ENCODE measurements at places on chromosomes 11 and 22.

DNA sequence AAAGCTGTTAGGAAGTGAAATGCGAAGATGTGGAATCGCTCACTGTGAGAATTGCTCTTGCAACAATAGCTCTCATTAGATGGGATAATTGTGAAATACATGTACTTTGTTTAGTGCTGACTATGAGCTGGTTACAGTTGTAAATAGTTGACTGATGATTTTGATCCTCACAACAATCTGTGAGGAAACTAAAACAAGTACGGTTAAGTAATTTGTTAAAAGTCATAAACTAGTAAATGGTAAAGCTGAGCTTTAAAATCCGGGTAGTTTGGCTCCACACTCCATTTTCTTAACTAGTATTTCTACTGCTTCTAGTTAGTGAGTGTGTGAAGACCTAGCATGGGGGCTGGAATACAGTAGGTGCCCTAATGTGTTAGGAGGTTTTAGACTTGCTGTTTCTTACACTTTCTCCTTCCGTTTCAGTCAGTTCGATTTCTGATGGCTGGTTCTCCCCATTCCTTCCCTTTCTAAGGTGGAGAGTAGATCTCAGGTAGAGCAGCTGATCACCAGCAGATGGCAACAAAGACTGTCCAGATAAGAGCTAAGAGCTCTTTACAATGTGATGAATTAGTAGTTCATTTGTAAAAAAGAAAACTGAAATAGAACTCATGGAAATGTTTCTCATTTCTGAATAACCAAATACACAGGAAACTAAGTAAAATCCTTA lies 16.3 kb upstream of the CYP2R1 start:
- DNase-seq = no peak

- DNase-seq = no peak
Observed at GRCh38 chr22:40030758-40031095, 36.0 kb downstream of the FAM83F start.

- no peak for DNase-seq
Observed at GRCh38 chr22:29912141-29912540, 29.2 kb downstream of the MTMR3 start.

DNA sequence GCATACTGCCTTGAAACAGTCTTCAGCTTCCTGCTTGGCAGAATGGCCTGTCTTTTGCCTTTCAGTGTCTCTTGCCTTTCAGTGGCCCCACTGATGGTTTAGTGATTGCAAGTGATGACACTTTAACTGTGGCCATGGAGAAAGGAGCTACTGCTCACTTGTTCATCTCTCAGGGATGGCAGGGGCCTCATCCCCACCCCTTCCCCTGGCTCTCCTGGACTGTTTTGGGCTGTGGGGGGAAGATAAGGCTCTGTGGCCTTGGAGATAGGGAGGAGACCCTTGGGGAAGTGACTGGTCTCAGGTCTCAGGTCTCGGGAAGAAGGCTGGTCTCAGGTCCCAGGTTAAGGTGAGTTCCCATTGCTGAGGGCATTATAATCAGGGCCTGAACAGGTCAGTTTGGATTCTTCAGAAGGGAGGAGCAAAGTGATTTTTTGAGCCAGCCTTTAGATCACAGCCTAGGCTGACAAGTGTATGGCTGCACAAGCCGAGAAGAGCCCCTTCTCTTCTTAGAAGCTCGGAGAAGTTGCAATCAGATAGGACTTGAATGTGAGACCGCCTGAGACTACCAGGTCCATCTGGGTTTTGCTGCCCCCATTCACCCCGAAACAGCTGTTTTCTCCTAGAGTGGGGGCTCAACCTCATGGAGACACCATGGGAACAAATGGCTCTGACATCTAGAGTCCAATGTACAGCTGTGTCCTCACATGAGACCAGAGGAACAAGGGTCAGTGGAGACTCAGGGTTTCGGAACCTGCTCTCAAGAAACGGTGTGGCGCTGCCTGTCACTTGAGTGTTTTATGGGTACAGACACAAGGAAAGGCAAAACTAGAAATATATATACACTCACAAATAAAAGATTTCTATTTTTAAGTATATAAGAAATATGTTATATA lies 15.9 kb upstream of the P2RY2 start:
- DNase-seq = no peak

DNA sequence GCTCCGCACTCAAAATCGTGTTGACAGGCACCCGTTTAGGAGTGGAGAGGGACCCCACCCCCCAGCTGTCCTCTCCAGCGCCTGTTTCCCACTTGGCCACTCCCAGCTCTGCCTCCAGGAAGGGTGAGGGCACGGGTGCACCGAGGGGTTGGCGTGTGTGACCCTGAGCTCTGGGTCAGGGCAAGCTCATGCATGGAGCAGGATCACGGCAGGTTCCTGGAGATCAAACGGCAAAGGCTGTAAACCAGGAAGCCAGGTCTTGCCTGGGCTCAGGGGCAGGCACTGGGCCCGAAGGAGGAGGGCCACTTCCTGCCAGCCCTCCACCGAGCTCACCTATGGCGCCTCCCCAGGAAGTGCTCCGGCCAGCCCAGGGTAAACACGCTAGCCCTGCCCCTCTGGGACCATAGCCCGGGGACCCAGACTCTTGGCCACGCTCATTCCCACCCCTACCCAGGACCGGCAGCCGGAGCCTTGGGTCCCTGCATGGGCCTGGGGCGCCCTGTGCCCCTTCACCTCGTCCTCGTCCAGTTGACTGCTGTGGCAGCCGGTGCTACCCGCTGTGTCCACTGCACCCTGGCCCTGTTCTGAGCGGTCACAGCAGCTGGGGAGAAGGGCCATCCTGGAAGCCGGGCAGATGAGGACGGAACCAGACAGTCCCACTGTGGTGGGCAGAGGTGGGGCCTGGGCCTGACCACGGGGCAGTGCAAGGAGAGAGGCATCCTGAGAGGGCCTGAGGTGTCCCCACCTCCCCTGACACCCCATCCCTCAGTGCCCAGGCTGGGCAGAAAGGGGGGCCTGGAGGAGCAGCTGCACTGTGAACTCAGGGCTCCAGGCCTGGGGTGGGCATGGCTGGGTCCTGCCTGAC lies 1.0 kb upstream of the EPS8L2 start:
- DNase-seq = no peak

DNA sequence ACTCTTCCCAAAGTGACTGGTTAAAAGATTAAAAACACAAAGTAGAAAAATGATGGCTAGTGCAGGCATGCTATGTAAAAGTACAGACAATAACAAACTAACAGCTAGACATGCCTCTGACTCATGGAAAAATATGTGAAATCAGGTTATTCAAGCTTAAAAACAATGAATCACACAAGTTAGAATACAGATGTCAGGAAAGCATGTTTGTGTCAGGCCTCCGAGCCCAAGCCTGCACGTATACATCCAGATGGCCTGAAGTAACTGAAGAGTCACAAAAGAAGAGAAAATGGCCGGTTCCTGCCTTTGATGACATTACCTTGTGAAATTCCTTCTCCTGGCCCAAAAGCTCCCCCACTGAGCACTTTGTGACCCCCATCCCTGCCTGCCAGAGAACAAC lies 110.1 kb downstream of the NOX4 start:
- DNase-seq = no peak

DNA sequence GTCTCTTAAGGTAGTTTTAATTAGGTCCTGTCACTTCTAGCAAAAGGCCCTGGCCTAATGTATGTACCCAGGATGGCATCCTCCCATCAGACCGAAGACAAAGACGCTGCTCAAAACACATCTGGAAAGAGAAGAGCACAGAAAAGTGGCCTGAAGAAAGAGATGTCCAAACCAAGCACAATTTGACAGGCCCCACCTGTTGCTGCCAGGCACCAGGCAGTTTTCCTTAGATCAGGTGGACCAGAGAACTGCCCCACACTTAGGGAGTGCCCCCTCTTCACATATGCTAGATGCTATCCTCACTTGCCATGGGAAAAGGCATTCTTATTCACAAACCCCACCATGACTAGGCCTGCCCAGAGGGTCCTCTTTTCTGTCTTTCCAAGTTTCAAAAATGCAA lies 3.3 kb upstream of the HMGXB4 start:
- DNase-seq = no peak

DNA sequence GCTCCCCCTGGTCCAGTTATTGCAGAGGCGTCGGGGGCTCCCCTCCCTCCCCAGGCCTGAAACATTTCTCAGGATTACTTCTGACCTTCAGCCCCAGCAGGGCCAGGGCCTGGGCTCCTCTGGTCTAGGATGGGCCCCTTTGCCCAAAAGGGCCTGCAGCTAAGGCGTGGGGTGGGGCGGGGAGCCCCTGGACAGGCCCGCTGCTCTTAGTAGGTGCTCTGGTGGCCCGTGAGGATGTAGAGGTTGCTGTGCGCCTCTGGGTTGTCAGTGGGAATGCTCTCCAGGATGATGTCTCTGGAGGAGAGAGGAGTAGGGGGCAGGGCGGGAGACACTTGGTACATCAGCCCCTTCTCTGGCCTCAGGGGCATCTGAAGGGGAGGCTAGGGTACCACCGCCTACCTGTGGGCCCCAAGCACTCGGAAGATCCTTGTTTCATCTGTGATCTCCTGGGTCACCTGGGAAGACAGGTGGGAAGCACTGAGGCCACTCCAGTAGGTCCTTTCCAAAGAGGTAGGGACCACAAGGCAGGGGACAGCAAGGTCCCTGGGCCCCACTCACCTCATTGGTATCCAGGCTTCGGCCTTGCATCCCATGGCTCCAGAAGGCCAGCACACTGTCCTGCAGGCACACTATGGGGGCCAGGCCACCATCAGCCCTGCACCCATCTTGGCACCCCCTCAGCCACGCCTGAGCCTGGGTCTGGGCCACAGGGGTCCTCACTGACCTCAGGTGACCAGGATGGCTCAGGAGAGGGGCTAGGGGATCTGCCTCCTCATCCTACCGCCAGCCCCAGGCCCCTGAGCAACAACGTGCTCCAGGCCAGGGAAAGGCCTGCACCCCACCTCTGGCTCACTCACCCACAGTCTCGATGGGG lies 11.2 kb upstream of the SF1 start:
- no peak for DNase-seq

DNA sequence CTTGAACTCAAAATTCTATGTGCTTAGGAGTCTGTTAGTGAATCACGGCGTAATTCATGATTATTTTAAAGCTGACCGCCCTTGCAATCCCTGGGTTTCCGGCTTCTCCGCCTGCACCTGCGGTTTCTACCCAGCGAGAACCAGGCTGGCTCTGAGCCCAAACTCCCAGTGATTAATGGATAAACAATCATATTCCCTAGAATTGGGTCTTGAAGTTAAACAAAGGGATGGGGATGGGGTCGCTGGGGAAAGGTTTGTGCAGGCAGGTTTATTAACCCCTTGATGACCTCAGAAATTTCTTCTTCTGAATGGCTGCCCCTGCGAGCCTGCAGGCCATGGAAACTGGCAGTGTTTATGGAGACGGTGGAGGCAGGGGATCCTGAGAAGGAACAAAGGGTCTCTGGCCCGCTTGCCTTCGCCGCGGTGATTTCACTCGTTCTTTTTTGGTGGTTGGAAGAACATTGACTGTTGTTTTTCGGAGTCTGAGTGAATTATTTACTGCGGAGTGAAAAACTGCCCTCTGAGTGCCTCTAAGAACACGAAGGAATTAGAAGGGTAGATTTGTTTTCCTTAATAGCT lies 1000.3 kb downstream of the BRD1 start:
- DNase-seq = no peak

DNA sequence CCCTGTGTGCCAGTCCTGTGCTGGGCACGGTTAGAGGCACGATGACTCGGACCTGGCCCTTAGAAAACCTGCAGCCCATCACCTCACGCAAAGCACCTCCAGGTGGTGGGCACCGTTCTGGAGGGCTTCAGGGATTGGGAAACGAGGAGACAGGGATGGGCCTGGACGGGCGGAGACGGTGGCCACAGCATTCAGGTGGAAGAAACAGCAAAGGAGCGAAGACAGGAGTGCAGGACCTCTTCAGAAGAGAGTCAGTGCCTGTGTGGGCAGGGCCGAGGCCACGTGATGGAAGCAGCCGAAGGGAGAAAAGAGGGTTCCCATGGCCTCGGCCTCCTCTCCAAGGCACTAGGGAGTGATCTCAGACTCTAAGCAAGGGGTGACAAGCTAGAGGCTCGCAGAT lies 8.1 kb upstream of the SLC22A12 start:
- no peak for DNase-seq

DNA sequence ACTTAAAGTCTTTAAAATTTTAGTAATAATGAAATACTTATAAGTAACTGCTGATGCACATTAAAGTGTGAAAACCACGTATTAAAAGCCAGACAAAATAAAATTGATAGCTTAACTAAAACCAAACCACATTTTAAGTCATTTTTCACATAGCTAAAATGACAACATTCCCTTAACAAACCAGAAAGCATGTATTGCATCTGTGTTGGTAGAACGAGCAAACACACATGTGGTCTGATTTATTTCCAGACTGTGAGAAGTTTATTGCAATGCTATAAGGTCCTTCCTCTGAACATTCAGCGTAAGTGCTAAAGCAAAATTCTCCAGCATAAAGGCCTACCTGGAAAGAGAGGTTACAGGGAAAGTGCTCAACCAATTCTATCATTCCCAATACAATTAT lies 57.8 kb downstream of the ARHGAP20 start:
- no peak for DNase-seq

GRCh38 chr11:7689239-7689638 lies 15.9 kb upstream of the CYB5R2 start:
- no peak for DNase-seq

DNA sequence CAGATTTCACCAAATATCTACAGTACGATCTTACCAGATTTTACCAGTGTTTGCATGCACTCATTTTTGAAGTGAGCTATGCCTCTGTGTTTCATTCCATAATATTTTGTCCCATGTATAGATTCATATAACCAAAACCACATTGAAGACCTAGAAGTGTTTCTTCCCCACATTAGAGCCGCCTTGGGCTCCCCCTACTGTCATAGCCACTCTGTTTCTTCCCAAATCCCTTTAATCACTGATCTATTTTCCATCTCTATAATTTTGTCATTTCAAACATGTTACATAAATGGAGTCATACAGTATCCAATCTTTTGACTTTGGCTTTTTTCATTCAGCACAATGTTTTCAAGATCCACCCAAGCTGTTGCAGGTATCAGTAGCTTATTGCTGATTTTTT lies 12.7 kb downstream of the MRGPRX3 start:
- DNase-seq = no peak

DNA sequence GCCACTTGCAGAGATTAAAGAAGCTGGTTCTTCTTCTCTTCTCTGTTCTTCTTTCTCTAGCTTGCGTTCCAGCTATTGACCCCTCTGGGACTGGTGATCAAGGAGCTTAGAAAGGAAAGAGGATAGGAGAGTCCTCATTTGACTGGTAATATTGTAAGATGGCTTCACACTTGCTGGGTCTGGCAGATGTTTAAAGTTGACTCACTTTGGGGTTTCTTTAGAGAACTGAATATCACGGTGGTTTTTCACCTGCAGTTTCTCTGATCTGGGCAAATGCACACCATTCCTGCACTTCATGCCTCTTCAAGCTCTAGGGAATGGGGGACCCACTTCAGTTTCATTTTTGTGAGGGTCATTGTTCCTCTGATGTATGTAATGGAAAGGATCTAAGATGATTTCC lies 41.8 kb upstream of the DEUP1 start:
- no peak for DNase-seq

DNA sequence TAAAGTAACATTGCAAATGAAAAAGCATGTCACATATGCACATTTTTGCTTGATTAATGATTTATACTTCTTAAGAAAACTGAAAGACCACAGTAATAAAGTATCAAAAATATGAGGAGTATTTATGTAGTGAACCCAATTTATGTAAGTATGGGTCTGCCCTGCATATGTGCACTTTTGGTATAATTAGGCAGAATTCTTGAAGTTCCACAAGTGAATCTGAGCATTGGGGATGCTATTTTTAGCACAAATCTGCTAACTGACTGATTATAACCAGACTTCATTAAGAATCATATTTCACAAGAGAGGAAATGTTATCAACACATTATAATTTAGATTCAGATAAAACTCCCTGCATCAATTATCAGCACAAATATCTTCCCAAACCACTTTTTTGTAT lies 407.1 kb upstream of the LRRC4C start:
- no peak for DNase-seq
